ENCODE measurements at places on chromosomes 12 and 14.

DNA sequence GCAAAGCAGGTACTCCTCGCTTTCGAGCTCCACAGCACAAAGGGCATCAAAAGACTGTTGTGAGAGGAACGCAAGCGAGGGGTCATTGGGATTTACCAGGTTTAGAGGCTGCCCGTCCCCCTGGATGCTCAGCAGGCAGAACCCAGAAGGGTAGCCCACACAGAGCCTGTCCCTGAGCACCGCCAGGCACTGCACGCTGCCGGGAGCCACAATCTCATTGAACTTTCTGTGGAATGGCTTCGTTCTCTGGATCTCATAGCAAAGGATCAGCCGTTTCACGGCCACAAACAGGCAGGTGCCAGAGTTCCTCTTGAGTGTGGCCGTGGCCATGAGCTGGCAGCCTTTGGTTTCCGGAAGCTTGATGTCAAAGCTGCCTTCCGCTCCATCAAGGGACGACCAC lies 21.5 kb downstream of the AMN start:
- DNase-seq = no peak

DNA sequence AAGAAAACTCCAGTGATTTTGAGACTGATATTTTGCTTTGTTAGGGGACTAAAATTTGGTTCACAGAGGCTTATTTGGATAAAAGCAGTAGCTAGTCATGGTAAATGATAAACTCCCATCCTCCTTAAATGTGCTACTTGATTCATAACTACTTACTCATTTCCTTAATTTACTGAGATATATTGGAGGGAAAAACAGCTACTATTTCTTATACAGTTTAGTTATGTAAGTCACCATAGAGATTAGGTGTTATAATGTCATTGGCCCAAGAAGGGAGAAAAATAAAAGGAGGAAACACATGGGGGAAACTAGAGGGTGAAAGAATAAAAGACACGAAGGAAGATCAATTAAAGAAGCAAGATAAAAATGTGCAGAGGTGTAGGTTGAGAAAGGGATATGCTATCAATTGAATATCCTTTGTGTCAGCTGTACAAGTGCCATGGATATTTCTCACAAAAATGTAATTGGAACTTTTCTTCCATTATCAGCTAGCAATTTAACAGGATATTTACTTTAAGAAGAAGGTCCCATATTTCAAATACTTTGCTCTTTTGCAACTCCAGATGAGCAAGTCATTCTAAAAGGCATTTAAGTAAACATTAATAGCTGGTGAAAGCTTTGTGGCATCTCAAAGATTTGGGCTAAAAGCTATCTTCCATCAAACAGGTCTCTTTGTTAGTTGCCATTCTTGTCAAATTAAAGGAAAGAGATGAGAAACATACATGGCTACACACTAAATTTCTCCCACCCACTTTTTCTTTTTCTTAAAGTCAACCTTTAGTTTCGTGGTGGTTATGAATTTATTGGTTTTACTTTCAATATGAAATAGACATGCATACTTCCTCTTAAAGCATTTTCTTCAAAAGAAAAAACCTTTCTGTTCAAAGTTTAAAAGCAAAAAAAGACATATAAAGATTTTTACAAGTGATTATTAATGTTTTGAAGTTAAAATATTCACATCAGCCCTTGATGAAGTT lies 439.5 kb downstream of the CCER1 start:
- no peak for DNase-seq

- no peak for DNase-seq
Measured at GRCh38 chr12:108313606-108314351, 25.3 kb downstream of the CMKLR1 start.

DNA sequence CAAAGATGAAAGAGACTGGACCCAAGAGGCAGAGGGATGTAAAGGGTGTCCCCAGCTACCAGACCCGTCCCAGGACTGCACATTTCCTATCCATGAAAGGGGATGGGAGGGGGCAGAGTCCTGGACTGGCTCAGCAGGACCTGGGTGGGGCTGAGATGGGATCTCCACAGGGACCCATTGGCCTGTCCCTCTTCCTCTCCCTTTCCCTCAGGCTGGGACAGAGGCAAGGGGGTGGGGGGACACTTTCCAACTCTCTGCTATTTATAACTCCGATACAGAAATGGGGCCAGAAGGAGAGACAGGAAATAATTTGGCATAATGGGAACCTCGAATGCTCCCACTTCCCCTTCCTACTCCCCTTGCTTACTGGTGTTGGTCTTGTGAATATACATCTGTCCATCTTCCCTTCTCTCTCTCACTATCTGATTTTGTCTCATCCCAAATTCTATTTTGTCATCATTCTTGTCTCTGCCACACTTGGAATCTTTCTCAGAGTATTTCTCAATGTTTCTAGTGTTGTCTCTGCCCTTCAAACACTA lies 1.1 kb upstream of the ITGA7 start:
- peak; percentile 89 for DNase-seq

DNA sequence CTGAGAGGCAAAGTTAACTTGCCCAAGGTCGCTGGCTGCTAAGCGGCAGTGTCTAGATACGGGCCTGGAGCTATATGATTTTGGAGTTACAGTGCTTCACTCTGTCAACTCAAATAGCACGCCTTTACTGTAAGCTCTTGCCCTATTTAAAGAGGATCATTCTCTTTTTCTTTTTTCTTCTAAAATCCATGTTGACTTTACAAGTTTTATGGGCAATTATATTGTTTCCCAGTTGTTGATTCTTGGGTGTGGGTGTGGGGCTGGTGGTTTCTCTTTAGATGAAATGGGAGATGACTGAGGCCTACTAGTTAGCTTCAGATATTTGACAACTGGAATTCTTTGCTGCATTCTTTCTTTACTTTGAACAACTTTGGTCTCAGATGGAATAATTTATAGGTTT lies 70.7 kb downstream of the C12orf75 start:
- DNase-seq = no peak

GRCh38 chr12:98594050-98594835 lies 757 bp downstream of the SLC25A3 start:
- DNase-seq = peak; percentile 77

- no peak for DNase-seq
Measured at GRCh38 chr12:133057446-133057845, 20.1 kb downstream of the ZNF84 start.

- DNase-seq = no peak
Measured at GRCh38 chr12:95316798-95317197, 99.2 kb downstream of the VEZT start.

- DNase-seq = no peak
Measured at GRCh38 chr12:124385219-124385969, 90.5 kb downstream of the RFLNA start.

DNA sequence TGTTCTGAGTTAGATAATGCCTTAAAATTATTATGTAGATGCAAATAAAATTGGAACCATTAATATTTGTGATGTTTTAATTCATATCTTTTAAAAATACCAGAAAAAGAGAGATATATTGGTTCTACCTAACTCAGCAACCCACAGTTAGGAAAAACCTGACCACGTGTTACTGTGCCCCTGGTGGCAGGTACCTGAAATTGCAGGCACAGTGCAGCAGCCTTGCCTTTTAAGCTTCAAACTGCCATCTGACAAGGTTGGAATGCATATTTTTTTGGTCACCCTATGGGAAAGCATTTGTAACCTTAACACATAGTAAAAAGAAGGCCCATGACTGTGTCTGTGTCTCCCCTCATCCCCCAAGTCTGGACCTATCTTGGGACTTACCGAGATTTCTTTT lies 109.4 kb upstream of the NOS1 start:
- DNase-seq = no peak

DNA sequence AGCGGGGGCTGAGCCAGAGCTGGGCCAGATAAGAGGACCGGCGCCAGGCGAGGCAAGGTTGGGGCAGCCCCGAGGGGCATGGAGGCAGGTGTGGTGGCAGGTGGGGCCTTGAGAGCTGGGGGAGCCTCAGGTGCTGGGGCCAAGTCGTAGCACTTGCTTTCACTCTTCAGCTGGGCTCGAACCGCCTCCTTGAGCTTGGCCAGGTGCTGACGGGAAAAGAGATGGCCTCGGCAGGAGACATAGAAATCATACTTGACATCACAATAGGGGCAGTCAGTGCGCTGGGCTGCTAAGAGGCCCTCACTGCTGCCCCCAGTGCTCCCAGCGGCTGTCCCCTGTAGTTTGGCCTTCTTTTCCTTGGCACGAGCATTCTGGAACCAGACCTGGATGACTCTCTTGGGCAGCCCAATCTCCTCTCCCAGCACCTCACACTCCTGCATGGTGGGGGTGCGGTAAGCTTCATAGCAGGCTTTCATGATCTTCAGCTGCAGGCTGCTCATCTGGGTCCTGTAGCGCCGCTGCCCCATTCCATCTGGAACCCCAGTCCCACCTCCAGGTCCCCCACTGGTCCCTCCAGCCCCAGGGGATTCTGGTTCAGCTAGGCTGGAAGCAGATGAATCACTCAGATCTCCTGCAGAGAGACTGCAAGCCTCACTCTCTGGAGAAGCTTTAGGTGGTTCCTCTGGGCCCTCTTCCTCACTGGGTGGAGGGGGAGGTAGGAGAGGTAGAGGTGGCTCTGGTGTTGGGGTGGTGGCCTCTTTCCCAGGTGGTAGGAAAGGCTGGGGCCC lies 28.1 kb downstream of the ZFHX2 start:
- DNase-seq = no peak

- no peak for DNase-seq
Measured at GRCh38 chr14:35829449-35829848, 3.3 kb downstream of the BRMS1L start.

DNA sequence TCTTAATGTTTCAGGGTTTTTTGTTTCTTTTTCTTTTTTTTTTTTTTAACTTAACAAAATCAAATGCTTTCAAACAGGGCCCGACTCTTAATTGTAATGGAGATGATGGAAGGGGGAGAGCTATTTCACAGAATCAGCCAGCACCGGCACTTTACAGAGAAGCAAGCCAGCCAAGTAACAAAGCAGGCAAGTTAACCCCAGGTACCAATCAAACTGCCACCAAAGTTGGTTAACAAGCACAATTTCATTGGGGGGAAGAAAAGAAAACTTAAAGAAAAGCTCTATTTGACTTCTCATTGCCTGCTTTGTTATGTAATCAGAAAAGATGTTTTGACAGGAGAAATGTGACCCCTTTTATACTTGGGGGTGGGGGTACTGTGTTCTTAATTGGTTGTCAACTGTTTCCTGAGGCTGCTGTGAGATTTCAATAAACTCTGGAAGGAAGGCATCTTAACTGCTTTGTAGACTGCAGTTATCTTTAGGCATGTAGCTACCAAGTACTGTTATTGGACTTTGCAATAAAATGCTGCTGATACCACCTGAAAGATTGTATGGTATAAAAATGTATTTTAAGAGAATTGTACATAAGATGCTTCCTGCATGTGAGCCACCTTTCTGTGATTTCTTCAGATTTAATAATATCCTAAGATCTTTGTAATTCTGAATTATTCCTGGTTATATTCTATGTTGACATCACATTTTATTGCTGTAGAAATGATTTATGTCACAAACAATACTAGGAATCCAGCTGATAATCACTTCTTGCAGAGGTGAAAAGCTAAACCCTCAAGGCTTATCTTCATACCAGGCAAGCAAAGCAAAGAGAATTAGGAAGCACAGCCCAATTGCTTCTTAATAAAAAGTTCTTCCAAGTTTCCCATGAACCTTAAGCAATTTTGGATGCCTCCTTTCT lies 26.9 kb downstream of the MAPKAPK5 start:
- DNase-seq = no peak

GRCh38 chr12:107101651-107102050 lies 8.3 kb upstream of the CRY1 start:
- no peak for DNase-seq

- no peak for DNase-seq
Measured at GRCh38 chr14:46989566-46989965, 338.0 kb upstream of the RPL10L start.

DNA sequence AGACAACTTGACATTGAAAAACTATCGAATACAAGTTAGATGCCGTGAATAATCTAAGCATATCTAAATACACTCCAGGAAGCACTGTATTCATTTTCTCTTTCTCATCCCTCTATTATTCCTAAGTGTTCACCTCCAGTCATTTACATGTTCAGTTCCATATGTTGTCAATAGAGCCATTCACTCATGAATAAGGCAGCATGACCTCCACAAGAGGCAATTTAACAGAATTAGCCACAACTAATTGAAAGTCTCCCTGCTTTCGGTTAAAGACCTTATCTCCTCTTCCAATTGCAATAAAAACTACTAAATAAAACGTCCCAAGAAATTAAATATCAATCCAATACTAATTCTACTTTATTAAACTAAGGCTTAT lies 1.8 kb downstream of the LRIG3 start:
- no peak for DNase-seq

- DNase-seq = no peak
Measured at GRCh38 chr14:77120771-77121743, 20.5 kb downstream of the ZDHHC22 start.

GRCh38 chr12:116739381-116739887 lies 1.3 kb downstream of the RNFT2 start:
- DNase-seq = no peak

GRCh38 chr14:22748631-22749068 lies 17.8 kb upstream of the OXA1L start:
- no peak for DNase-seq

DNA sequence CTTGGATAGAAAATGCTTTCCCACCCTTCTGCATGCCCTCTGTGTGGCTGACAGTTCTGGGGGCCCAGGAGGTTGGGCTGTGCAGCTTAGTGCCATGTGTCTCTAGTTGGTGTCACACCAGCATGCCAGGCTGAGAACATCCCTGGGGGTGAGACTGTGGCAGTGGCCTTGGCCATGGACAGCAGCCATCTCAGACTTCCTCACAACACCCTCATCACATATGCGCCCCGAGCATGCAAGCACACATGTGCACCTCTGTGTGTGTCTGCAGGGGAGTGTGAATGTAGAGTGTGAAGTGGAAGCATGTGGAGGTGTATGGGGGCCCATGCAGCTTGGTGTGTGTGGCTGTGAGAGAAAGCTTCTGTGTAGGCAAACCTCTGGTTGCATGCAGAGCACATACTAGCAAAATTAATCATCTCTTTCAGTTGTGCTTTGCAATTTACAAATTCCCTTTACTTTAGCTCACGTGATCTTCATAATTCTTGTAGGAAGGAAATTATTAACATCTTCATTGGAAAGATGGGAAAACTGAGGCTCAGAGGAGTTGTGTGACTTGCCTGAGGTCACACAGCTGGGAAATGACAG lies 8.4 kb downstream of the ASIC1 start:
- DNase-seq = no peak

DNA sequence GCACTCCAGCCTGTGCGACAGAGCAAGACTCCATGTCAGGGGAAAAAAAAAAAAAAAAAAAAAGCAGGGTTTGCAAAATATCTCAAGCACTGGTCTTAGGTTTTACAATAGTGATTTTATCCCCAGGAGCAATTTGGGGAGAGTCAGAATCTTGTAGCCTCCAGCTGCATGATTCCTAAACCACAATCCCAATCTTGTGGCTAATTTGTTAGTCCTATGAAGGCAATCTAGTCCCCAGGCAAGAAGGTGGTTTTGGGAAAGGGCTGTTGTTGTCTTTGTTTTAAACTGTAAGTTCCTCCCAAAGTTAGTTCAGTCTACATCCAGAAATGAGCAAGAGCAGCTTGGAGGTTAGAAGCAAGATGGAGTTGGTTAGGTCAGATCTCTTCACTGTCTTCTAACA lies 135.7 kb downstream of the PLXNC1 start:
- DNase-seq = no peak

GRCh38 chr12:117192057-117192456 lies 1.8 kb upstream of the FBXO21 start:
- no peak for DNase-seq

- DNase-seq = peak; percentile 81
Measured at GRCh38 chr12:57452181-57452936, 2.7 kb upstream of the INHBE start.

GRCh38 chr12:118842866-118843265 lies 138.5 kb upstream of the SRRM4 start:
- DNase-seq = no peak

Measured in cardiac septum (tissue), 1 donor.